Stimulated activated CD4-positive, alpha-beta T cell treated with anti-CD3 and anti-CD28 coated beads, Interleukin-4, amount 100 ng/mL, for 24 hours (primary cell): ENCODE measurements at places on chromosomes 3 and 15.

DNA sequence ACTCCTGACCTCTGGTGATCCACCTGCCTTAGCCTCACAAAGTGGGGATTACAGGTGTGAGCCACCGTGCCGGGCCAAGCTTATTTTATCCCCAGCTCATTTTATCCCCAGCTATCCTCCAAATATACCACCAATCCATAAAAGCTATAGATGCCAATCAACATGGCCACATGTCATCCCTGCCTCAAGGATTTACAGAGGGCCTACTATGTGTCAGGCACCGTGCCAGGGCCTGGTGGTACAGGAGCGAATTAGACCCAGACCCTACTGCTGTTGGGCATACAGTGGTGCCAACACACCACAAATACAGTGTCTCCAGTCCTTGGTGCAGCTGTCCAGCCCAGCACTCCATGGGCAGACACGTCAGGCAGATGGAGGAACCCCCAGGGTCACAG, 73.4 kb downstream of the SCN5A start:
- DNase-seq = no peak

- no peak for DNase-seq
These were observed 65.4 kb downstream of the GBE1 start for GRCh38 chr3:81696090-81696489.

GRCh38 chr3:52120556-52121463, 33.4 kb downstream of the POC1A start:
- no peak for DNase-seq

GRCh38 chr3:23085261-23085660, 117.9 kb upstream of the UBE2E2 start:
- DNase-seq = no peak

- DNase-seq = no peak
These were observed 256.1 kb downstream of the CHST2 start for GRCh38 chr3:143375698-143376097.

DNA sequence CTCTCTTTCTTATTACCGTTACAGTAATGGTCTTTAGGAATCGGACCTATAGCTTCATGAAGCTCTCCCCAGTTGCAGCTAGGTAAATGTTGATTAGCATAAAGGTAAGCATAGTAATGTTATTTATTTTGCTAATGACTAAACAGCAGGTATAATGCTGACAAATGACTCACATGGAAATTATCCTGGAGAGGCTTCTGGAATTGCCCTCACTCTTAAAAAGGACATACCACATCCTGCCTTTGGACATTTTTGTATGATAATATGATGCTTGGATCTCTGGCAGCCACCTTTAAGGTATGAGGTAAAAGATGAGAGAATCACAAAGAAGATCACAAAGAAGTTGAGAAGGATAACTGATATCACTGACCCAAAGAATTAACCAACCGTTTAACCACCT, 238.6 kb downstream of the CHL1 start:
- no peak for DNase-seq

DNA sequence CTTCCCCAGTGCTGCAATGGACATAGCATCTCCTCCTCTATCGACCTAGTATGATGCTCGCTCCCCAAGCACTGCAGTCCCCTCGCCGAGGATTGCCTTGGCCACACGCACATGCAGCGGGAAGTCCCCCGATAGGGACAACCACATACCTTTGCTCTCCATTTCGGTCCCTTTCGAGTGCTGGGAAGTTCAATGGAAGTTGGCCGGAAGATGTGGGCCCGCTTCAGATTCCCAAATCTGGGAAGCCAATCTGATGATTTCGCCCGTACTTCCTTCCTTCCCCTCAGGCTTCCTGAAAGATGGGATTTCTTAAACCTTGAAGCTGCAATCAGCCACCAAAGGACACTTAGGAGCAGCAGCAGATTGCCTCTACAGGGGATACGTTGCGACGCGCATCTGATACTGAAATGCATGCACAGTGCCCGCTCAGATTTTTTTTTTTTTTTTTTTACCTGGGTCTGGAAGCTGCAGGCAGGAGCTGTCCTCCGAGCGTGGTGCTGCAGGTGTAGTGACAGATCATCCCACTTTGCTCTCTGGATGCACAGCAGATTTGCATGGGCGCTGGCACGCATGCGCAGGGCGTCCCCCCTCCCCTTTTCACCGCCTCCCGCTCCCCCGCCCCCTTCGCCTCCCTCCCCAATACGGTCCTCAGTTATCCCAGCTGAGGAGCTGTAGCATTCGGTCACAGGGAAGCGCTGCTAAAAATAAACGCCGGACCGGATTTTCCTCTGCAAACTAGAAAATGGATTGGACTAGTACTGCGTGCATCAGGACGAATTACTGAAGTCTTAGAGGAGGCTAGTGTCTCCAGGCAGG, at the start of gene FGF12:
Gene FGF12 (minus strand): TSS at position 510 of the 816 bp plus-strand sequence.
- DNase-seq = peak; percentile 3

- DNase-seq = no peak
These were observed 660 bp upstream of the ADAMTSL3 start for GRCh38 chr15:83653288-83653638.

GRCh38 chr3:106880206-106880605, 497.0 kb upstream of the CCDC54 start:
- no peak for DNase-seq
